Stimulated activated CD8-positive, alpha-beta memory T cell treated with anti-CD3 and anti-CD28 coated beads, Interleukin-15, amount 100 ng/mL, for 4 hours (primary cell): ENCODE measurements at places on chromosomes 16 and 17.

DNA sequence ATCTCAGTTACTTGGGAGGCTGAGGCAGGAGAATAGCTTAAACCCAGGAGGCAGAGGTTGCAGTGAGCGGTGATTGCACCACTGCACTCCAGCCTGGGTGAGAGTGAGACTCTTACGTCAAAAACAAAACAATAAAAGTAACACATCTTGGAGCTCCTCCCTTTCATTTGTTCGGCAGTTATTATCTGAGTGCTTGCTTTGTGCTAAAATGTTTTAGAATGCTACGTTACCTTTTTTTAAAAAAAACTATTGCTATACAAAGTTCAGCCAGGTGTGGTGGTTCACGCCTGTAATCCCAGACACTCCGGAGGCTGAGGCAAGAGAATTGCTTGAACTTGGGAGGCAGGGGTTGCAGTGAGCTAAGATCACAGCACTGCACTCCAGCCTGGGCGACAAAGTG is 15.8 kb downstream of the IST1 start:
- DNase-seq = no peak

DNA sequence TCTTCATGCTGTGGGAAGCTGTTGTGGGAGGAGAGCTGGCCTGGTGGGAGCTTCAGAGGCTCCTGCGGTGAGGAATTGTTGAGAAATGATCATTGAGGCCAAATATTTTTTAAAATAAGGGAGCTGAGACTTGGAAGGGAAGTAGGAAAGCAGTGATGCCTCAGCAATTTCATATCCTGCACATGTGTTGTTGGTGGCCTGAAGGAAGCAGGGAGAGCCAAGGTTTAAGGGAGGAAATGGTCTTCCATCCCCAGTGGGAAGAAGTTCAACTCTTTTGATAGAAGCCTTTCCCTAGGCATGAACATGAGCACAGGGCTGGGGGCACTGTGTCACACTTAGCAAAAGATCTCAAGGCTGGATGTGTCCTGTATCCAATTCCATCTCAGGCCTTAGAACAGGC is at the start of gene CCL14:
Gene CCL14, minus strand, starts transcription at position 87 of the 400 bp plus-strand sequence. Its CDS starts 80 bp downstream, at position 7.
- no peak for DNase-seq

DNA sequence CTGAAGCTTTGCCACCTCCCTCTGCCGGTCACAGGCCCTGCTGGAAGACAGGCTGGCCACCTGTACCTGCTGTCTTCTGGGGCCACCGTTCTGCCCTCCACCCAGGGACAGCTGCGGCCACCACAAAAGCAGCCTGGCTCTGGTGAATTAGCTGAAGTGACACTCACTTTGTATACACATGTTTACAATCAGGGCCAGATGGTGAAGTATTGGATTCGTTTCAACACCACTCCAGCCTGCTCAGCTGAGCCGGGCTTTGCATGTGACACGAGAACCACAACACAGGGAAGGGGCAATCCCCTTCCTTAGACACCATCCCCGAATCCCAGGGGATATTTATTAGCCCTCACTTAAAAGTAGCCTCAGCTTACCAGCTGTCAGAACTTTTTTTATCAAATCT is 191.5 kb upstream of the RPL38 start:
- DNase-seq = no peak

DNA sequence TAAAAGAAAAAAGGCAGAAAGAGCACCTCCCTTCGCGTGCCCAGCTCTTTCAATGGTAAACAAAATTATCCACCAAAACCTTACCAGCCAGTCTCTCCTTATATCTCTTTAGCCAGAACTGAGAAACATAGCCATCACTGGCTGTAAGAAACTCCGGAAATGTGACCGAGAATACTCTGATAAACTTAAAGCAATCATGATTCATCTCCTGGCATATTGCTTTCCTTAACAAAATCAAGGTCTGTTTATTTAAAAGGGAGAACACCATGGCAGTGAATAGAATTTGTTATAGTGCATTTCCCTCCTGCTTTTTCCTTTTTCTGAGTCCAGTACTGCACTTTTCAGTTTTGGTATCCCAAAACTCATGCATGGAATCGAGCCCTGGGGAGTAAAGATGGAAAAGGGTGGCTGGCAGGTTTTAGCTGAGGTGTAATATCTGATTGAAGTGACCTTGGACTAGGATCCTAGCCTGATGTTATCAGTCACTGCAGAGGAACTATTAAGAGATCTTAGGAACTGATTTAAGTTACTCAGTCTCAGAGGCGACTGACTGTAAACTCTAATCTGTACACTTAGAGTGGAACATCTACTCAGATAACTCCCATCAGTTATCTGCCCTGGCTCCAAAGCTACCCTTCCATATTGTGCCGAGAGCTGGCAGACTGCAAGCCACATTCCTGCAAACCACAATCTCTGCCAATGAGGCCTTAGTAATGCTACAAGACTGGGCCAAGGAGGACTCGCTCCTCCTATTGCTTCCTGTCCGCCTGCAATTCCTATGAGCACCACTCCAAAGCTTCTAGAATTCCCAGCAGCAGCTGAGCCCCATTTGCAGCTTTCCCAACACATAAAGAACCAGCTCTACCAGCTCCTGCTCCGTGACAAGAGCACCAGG is 7.4 kb upstream of the COX10 start:
- DNase-seq = no peak

DNA sequence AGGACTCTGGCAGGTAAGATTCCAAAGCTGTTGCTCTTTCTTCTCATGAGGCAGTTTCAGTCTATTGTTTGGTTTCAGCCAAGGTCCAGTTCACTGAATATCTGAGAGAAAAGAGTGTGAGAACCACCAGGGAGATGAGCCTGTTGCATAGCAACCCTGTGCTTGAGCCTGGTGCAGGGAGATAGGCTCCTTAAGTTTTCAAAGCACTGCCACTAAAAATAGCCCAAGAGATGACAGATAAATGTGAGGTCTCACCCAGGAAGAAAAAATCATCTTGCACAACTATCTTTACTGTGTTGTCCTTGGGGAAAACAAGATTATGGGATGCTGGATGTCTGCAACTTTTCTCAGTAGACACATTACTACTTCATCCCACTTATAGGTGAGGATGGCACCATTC is 26.2 kb upstream of the NUDT7 start:
- DNase-seq = no peak

DNA sequence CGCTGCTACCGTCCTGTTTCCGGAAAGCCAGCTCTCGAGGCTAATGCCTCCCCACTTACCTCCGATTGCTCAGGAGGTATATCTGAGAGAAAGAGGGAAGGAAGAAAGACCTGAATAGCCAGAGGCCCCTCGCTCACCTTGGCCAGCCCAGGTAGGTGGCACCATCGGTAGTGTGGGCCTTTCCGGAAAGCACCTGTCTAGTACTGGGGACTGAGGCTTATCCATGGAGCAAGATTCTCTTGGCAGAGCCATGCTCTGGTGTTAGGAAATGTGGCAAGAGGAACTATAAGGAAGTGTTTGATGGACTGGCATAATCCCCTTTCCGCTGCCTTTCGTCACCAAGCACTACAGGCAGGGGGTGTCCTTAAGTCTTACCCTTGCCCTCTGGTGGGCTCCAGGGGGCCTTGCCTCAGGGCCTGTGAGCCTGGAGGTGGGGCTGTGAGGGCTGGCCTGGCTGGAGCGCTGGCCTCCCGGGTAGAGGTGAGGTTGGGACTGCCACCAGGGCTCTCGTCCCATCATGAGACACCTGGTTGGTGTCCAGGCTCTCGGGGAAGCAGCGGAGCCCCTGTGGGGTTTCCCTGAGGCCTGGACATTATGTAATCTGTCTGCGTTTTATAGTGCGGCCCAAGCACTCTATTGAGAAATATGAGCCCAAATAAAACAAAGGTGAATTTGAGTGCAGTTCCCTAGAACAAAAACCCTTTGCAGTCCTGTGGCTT is 2.9 kb downstream of the CMIP start:
- no peak for DNase-seq

DNA sequence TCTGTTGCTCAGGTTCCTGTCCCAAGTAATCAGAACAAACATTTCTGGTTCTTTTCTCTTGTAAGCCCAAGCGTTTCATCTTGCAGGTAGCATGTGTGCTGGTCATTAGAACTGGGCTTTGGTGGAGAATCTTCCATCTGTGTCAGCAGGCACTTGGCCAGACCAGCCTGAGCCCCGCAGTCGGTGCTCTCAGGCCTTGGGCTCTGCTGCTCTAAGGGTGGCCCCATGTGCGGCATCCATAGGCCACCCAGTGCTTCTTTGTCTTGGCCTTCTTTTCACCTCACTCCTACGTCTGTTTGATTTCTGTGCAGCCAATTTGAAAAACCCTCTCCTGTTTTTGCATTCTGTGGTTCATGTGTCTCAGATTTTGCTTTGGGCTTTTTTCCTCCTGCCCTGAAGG is 51.6 kb downstream of the PLD6 start:
- no peak for DNase-seq

- DNase-seq = no peak
Observed at GRCh38 chr16:79912592-79913310, 312.2 kb upstream of the MAF start.

GRCh38 chr17:41937970-41938954 is 7.8 kb downstream of the ODAD4 start:
- DNase-seq = no peak

DNA sequence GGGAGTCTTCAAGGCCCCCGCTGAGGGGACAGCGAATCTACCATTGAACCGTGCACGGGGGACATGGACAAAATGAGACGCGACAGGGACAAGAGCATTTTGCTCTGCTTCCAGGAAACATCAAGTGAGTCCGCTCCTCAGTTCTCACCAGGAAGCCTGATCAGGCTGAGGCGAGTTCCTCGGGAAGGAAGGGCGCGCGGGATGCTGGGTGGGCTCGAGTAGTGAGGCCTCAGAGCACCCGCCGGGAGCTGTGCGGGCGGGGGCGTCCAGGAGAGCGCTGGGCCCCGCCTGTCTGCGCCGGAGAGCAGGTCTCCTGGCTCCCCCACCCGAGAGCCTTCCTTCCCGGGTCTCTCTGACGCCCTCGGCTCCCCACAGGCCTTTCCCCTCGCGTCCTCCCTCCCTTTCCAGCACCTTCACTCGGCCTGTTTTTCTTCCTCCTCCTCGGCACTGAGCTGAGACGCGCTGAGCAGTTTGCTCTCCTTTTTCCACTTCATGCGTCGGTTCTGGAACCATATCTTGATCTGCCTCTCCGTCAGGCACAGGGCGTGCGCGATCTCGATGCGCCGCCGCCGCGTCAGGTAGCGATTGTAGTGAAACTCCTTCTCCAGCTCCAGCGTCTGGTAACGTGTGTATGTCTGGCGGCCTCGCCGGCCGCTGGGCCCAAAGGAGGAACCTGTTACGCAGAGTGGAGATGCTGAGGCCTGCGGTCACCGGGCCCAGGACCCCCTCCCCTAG is 2.6 kb upstream of the HOXB5 start:
- DNase-seq = no peak

GRCh38 chr16:397736-398332 is 835 bp downstream of the NME4 start:
- no peak for DNase-seq

DNA sequence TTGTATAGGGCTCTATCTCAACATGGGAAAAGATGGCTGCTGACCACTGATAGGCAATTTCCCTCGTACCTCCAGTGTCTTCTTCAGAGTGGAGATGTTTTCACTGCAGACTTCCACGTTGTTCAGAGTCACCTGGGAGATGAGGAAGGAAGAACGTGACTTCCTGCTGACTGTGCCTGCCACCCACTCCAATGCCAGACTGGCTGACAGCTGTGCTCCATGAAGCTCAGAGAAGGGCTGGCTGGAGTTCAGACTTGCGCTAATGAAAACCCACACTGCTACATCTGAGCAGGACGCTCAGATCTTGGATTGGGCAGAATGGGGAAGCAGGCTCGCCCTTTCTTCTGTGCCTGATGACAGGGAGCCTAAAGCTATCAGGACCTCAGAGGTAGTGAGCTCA is 33.1 kb downstream of the COG4 start:
- DNase-seq = no peak

- DNase-seq = no peak
Observed at GRCh38 chr16:7688811-7689210, 356.2 kb downstream of the RBFOX1 start.

GRCh38 chr16:17134586-17134985 is 336.2 kb downstream of the XYLT1 start:
- no peak for DNase-seq

DNA sequence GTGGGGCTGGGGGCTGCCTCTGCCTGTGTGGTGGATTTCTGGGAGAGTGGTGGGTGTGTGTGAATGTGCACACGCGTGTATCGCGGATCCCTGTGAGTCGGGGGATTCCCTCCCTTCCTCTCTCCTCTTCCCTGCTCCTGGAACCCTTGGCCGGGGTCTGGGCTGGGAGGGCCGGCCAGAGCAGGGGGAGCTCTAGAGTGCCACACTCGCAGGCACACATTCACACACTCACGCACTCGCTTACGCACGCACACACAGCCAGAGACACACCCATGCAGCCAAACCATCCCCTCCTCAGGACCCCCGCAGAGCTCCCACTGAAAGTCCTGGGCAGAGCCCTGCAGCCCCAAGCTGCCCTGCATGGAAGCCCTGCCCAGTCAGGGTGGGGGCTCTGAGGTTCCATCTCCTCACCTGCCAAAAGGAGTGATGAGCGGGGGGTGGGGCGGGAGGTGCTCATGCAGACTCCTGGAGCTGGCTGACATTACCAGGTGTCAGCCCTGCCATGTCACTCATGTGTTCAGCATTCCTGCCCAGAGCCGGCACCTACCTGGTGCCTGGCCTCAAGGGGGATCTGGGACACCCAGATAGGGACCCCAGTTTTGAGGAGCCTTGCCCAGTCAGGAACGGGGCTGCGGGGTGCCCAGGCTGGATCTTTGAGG is 1.9 kb downstream of the NECAB2 start:
- DNase-seq = no peak

- no peak for DNase-seq
Observed at GRCh38 chr16:84574191-84574590, 43.7 kb downstream of the COTL1 start.

GRCh38 chr16:12907670-12908233 is 6.4 kb downstream of the SHISA9 start:
- no peak for DNase-seq

DNA sequence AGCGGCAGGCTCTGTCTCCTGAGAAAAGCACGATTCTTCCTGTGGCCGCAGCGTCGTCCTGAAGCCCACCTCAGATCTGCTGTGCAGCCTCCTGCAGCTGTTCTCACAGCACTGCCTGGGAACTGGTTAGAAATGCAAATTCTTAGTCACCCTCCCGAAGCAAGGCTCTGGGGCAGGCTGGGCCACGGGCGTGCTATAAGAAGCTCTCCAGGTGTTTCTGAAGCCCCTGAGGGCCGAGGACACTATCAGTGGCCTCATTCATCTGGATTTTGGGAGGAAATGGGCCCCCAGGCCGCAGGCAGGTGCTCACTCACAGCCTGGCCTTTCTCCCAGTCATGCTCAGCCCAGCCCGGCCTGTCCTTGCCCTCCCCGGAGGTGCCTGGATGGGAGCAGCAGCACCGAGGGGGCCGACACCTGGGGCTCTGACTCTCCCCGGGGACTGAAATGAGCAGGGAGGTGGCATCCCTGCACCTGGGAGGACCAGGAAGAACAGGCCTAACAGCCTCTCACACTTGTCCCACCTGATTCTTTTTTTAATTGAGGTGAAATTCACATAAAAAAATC is 10.4 kb upstream of the NLRC3 start:
- DNase-seq = no peak

- DNase-seq = no peak
Observed at GRCh38 chr17:61201211-61201610, 198.4 kb upstream of the TBX2 start.

- DNase-seq = no peak
Observed at GRCh38 chr17:75777296-75777922, 7.2 kb upstream of the UNK start.
